Activated naive CD8-positive, alpha-beta T cell treated with anti-CD3 and anti-CD28 coated beads for 36 hours (primary cell): ENCODE measurements at places on chromosomes 16 and 17.

DNA sequence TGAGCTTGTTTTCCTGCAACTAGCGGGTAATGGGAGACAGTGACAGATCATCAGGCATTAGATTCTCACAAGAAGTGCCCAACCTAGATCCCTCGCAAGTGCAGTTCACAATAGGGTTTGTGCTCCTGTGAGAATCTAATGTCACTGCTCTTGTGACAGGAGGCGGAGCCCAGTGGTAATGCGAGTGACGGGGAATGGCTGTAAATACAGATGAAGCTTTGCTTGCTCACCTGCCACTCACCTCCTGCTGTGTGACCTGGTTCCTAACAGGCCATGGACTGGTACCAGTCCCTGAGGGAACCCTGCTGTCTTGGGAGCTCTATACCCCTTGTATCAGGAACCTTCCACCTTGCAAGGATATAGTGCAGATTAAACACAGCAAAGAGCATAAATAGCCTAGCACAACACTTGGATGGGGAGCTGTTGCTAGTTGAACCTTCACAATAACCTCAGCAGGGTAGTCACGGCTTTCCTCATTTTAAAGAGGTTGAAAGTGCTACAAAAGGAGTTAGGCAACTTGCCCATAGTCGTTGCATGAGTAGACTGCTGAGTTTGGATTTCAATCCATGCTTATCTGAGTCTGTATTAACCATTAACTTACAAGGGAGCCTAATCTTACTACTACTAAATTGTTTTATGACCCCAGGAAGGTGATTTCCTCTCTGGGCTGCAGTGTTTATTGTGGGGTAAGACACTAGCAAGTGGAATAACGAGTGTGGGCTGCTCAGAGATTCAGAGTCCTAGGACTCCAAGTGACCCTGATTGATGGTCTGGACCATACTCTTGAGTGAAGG lies 156.6 kb upstream of the ZFHX3 start:
- no peaks in the 10 kb centered on the region for H3K36me3 ChIP-seq
- H3K27ac ChIP-seq = no peak overlapping the region
- H3K4me3 ChIP-seq = no peak overlapping the region
- peaks cover 7% of the 10 kb centered on the region for H3K27me3 ChIP-seq
- DNase-seq = no peak

DNA sequence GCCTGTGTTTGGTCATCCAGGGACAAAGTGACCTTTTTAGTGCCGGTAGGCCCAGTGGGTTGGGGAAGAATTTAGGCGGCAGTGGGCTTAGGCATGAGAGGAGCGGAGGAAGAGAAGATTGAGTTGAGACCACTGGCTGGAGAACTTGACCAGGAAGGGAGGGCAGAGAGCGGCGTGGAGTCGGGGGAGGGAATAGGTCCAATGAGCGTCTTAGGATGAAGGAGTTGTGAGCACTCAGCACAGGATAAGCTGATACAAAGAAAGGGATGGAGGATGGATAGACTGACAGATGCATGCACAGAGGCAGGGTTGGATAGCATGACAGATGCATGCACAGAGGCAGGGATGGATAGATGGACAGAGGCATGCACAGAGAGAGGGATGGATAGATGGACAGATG lies 8.0 kb downstream of the IL32 start:
- H3K4me1 ChIP-seq = peaks cover 66% of the 10 kb centered on the region
- peak overlapping the region; percentile 99 for H3K27ac ChIP-seq
- H3K27me3 ChIP-seq = no peaks in the 10 kb centered on the region

DNA sequence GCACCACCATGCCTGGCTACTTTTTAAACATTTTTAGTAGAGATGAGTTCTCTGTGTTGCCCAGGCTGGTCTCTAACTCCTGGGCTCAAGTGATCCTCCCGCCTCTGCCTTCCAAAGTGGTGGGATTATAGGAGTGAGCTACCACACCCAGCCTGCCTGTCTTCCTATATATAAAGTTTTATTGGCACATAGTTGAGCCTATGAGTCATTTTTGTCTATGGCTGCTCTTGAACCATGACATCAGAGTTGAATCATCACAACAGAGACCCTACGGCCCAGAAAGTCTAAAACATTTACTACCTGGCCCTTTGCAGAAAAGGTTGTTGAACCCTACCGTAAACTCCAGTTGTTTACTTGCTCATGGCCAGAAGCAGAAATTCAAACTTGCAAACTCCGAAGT lies 7.9 kb downstream of the SEPTIN12 start:
- no peaks in the 10 kb centered on the region for H3K4me1 ChIP-seq
- no peak overlapping the region for H3K27ac ChIP-seq
- H3K27me3 ChIP-seq = no peaks in the 10 kb centered on the region
- no peak overlapping the region for H3K4me3 ChIP-seq
- DNase-seq = no peak

- no peaks in the 10 kb centered on the region for H3K36me3 ChIP-seq
- H3K4me1 ChIP-seq = no peaks in the 10 kb centered on the region
- no peak overlapping the region for H3K4me3 ChIP-seq
- H3K27me3 ChIP-seq = no peaks in the 10 kb centered on the region
These were observed 461.7 kb upstream of the DYNLRB2 start for GRCh38 chr16:80079072-80079471.
